ENCODE measurements at places on chromosomes 6 and 20.

DNA sequence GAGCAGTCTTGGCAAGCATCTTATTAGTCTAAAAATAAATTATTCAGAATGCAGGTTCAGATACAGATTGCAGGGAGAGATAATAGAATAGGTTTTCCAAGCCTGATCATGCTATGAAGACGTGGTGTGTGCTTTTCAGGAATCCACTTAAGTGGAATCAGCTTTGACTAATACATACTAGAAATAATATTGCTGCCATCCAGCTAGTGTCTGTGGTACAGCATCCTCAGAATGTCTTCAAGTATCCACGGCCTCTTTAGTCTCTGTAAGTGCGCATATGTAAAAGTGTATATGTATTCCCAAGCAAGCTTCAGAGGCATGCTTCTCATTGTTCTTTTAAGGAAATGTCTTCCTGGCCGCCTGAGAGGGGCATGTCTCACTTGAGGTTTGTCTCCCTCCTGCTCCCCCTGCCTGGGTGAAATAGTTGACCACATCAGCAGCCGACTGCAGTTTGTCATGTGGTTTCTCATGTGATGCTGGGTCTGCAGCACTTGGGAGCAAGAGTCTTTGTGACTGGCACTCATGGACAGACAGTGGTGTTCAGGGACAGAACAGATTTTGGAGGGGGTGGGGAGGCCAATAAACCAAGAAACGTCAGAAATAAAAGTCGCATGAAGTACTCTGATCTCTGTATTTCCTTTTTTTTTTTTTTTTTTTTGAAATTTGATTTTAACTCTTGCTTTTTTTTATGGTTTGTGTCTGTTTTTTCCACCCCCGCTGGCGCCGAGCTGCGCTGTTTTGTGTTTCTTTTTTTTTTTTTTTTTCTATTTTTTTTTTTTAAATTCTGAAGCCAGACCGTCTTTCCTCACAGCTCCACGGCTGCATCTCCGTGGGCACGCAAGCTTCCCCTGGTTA is 150.8 kb downstream of the PRL start:
- no peak for DNase-seq

DNA sequence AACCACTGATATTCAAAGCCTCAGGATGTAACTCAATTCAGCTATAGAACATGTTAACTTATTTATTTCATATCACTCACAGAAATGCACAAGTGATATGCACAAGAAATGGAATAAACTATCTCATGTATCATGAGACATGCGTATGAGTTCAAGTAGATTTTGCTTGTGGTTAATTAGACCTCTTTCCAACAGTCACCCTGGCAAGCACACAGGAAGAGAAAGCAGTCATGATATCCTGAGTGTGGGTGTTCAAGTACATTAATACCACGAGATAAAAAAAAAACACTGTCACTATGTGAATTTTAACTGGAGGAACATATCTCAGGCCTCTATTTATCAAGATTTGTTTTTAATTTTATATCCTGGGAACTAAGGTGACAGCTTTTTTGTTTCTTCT is 64.2 kb downstream of the LAMP5 start:
- no peak for DNase-seq

DNA sequence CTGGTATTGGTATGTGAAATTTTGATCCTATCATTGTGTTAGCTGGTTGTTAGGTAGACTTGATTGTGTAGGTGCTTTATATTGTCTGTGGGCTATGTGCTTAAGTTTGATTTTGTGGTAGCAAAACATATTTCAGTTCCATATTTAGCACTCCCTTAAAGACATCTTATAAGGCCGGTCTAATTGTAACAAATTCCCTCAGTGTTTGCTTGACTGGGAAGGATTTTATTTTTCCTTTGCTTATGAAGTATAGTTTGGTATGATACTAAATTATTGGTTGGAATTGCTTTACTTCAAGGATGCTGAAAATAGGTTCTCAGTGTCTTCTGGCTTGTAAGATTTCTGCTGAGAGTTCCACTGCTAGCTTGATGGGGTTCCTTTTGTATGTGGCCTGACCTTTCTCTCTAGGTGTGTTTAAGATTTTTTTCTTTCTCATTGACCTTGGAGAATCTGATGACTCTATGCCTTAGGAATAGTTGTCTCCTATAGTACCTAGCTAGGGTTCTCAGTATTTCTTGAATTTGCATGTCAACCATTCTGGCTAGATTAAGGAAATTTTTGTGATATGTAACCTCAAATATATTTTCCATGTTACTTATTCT is 20.1 kb downstream of the CENPW start:
- no peak for DNase-seq

GRCh38 chr20:50331469-50332363 is 141.1 kb downstream of the CEBPB start:
- DNase-seq: no peak

DNA sequence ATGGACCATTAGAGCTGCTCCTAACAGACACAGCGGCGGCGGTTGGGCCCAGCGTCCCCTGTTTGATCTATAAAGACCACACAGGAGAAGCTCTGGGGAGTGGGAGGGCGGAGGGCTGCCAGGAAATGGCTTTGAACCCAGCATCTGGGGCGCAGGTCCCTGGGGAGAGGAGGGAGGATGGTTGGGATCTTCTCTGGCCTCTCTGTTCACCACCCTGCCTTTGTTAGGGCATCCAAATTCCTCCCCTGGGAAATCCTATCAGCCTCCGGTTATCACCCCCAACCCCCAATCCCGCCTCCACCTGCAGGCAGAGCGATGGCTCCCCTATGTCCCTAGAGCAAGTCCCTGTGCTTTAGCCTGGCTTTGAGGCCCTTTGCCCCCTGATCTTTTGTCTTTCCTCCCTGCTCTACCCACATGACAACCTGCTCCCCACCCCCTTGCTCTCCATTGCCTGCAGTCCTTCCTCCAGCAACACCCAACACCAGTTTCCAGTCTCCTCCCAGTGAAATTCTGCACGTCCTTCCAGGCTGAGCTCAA is 7.1 kb downstream of the XKR7 start:
- DNase-seq: no peak

GRCh38 chr6:10363911-10364310 is 51.0 kb downstream of the TFAP2A start:
- DNase-seq: no peak

- no peak for DNase-seq
Observed at GRCh38 chr6:83867527-83868161, 8.2 kb downstream of the CYB5R4 start.

GRCh38 chr6:165571721-165572132 is 91.3 kb downstream of the PDE10A start:
- no peak for DNase-seq

DNA sequence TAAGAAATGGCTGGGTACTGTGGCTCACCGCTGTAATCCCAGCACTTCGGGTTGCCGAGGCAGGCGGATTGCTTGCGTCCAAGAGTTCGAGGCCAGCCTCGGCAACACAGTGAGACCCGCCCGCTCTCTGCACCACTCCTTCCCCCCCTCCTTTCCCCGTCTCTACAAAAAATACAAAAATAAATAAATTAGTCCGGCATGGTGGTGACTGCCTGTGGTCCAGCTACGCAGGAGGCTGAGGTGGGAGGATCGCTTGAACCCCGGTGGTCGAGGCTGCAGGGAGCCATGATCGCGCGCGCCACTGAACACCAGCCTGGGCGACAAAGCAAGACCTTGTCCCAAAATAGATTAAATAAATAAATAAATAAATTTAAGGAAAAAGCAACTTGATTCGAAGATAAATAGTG is 448 bp upstream of the RNF114 start:
- DNase-seq: no peak

DNA sequence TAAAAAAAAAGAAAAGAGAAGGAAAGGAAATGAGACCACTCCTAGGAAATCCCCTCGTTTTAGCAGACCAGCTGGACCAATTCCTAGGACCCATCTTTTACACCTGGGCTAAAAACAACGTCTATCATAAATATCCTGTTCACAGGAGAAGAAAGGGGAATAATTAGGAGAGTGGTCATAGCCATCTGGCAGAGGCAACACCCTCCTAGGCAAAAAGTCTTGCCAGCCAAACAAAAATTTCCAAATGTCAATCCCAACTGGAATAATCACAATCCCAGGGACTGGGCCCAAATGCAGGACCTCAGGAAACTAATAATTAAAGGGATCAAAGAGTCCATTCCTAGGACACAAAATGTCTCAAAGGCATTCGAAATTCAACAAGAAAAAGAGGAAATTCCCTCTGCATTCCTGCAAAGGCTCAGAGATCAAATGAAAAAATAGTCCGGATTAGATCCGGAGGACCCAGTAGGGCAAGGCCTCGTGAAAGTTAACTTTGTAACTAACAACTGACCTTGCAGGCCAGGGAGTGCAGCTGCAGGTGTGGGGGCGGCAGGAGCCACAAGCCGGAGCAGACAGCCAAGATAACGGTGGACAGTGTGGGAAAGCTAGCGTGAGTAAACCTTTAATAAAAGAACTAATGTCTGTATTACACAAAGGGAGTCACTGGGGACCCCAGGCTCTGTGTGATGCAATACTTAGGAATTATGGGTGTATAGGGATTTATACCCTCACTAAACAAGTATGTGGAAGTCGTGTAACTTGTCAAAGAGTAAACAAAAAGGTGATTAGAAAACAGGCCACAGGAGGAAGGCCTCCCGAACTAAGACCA is 11.7 kb downstream of the LCA5 start:
- DNase-seq: no peak

GRCh38 chr20:51104960-51105920 is 82.3 kb upstream of the KCNG1 start:
- DNase-seq: no peak

DNA sequence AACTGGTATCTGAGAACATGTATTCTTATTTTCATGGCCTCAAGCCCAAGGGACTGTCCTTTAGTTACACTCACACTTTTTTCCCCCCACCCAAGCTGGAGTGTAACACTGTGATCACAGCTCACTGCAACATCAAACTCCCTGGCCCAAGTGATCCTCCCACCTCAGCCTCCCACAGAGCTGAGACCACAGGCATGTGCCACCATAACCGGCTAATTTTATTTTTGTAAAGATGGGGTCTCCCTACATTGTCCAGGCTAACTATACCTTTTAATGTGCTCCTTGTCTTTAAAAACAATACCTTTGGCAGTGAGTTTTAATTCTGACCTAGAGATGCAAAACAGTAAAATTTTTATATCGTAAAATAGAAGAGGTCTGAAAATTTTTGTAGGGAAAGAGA is 48.2 kb upstream of the FAM83C start:
- DNase-seq: no peak

- no peak for DNase-seq
Observed at GRCh38 chr6:71127374-71127773, 161.2 kb upstream of the OGFRL1 start.

- no peak for DNase-seq
Observed at GRCh38 chr6:53309901-53310300, 38.8 kb downstream of the ELOVL5 start.

DNA sequence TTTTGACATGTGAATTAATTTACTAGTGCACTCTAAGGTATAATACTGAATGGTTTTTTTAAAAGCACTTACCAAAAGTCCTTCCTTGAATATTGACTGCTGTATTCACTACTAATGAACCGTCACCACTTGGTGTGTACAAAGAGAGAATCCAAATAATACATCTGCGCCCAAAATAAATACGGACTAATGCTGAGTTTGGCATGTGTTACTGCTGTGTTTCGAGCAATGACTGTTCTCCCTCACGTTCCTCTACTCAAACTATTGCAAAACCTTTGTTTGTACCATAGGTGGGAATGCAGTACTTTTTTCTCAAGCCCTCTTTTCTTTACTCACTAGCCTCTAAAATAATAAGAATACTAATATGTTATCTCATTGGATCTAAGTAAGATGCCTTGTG is 305.5 kb downstream of the QKI start:
- DNase-seq: no peak

- DNase-seq: no peak
Observed at GRCh38 chr20:49570828-49571552, 3.1 kb upstream of the PTGIS start.

DNA sequence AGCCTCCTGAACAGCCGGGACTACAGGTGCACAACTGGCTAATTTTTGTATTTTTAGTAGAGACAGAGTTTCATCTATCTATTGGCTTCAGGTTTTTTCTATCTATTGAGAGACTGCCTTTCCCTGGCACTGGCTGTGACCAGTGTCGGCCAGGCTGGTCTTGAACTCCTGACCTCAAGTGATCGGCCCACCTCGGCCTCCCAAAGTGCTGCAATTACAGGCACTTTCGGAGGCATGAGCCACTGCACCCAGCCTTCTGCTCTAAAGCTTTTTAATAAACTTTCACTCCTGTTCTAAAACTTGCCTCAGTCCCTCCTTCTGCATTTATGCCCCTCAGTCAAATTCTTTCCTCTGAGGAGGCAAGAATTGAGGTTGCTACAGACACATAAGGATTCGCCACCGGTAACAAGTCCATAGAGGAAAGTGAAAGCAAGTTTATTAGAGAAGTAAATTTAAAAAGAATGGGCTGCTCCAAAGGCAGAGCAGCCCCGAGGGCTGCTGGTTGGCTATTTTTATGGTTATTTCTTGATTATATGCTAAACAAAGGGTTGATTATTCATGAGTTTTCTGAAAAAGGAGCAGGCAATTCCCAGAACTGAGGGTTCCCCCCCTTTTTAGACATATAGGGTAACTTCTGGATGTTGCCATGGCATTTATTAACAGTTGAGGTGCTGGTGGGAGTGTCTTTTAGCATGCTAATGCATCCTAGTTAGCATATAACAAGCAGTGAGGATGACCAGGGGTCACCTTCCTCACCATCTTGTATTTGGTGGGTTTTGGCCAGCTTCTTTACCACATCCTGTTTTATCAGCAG is 44.8 kb upstream of the RNGTT start:
- no peak for DNase-seq

DNA sequence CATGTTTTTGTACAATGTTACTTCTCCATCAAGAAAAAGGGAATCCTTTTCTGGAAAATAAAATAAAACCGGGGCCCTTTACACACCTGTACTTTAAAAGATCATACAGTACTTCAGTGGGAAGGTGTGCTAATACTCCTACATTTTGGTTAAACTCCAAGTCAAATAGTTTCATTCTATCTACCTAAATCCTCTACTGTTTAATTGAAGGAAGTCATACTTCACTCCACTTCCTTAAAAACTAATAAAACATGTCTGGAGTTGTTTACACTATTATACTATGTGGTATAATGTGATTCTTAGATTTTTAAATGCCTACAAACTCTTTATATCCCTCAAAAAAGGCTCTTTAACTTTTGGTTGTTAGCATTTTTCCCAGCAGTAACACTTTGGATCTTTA is 18.6 kb upstream of the HBS1L start:
- no peak for DNase-seq

- DNase-seq: no peak
Observed at GRCh38 chr6:121999456-122000065, 399.9 kb upstream of the HSF2 start.

DNA sequence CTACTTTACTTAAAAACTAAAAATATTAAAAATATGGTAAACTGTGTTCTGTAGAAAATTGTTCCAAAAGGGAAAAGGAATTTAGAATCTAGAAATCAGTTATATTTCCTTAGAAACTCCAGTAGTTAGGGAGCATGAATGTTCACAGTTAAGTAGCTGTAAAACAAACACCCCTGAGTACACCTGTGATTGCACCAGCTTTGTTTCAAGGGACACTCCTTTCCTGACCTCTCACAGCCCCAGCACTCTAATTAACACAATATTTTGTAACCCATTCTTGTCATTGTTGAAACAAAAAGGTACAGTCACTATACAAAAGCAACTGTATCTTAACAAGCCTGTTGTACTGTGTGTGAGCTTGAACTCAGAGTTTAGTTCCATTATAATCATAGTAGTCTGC is 72.3 kb downstream of the NCOA7 start:
- no peak for DNase-seq
